ENCODE measurements at places on chromosomes 3 and 15.

DNA sequence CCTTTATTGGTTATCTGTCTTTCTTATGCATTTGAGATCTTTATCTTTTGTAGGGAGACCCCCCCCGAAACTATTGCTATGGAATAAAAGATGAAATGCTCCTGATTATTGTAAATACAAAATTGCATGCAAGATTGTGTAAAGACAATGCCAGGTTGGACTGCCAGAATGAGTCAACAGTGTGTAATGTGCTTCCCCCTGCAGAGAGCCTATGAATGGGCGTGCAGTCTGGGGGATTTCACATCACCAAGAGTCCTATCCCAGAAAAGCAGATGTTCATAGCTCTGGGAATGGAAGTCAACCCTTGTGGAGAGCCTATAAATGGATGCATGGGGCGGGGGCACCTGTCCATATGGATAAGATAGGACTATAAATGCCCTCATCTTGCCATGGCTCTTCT is 584.3 kb downstream of the NSUN3 start:
- DNase-seq = no peak

DNA sequence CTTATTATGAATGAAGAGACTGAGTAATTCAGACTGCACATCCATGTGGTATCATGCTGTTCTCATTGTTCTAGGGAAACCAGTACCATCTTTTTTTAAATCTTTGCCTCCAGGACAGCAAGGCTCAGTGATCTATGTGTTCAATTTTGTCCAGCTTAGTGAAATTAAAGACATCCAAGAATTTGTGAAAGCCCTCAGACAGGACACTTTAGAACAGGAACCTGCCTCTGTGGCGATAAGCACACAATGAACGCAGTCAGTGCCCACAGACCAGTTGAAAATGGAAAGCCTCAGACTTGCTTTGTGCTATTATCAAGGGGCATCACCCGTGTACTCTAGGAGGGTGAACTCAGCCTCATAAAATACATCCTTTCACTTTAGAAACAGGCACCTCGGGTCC is 20.1 kb downstream of the EID1 start:
- DNase-seq = no peak

GRCh38 chr3:12659316-12660015 is 4.5 kb downstream of the RAF1 start:
- DNase-seq = no peak

DNA sequence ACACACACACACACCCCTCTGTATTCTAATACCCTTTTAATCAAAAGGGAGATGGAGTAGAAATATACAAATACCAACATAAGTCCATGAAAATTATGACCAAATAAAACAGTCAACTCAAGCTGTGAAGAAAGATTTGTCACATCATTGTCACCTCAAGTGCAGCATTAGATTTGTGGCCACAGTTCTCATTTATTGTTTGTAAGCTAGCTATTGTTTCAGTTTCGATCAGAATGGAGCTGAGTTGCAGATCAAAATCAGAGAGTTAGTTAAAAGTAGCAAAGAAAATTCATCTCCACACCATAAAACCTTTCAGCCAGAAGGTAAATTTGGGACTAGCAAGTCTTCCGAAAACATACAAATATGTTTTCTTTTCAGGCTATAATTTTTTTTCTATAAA is 267.7 kb upstream of the LMCD1 start:
- DNase-seq = no peak

DNA sequence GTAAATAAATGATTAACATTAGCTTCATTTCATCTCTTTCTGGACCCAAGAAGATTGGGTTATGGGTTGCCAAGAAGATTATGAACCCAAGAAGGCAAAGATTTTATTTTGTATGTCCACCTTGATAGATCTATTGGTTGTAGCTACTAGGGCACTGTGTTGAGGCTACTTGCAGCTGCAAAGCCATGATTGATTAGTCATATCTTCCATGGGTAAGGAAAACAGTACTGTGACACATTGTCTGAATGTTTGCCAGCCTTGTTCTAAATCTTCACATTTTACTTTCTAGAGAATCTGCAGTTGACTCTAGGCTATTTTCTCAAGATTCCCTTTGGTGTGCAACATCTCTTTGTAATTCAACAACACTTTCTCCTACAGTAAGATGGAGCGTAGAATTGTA is 229.2 kb upstream of the KCNH8 start:
- no peak for DNase-seq

- no peak for DNase-seq
Measured at GRCh38 chr3:126678693-126679317, 23.9 kb upstream of the TXNRD3 start.

GRCh38 chr15:80626643-80627120 is 68.4 kb upstream of the ABHD17C start:
- DNase-seq = no peak

- no peak for DNase-seq
Measured at GRCh38 chr3:157390713-157391515, 45.7 kb upstream of the PTX3 start.

GRCh38 chr3:107211608-107212007 is 165.6 kb upstream of the CCDC54 start:
- no peak for DNase-seq

GRCh38 chr3:12507591-12508281 is 23.5 kb downstream of the TSEN2 start:
- no peak for DNase-seq

DNA sequence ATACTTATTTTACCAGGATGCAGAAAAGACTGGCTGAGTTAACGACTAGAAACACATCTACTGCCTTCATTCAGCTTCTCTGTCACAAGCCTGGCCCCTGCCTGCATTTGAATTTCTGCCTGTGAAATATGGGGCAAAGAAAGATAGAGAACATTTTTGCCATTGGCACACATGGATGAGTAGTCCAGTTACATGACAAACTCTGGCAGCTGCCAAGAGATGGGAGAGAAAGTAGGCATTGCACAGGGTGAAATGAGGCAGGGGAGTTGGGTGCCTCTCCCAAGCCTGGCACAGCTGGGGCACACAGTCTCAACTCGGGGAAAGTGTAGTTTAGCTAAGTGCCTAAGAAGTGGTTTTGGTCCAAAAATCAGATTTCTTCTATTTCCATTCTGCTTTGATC is 24.0 kb downstream of the ANXA2 start:
- no peak for DNase-seq

- no peak for DNase-seq
Measured at GRCh38 chr3:29468187-29468586, 187.3 kb downstream of the RBMS3 start.

- DNase-seq = no peak
Measured at GRCh38 chr3:197392961-197393360, 94.5 kb upstream of the DLG1 start.

- no peak for DNase-seq
Measured at GRCh38 chr3:101836652-101837598, 12.4 kb upstream of the NFKBIZ start.

DNA sequence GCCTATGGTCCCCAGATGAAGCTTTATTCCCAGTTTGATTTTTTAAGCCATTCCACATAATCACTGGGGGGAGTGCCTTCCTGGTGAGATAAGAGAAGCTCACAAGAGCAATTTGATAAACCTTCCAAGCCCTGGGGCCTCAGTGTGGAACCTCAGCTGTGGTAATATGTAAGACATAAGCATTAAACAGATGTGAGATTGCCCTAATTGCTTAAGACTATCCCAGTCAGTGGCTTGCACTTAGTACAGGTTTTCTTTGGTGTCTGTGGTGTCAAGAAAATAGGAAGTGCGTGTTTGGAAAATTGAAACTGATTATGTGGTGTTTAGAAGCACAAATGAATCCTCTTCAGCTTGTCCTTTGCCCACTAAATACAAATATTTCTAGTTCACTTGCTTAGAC is 54.3 kb downstream of the LRRN1 start:
- DNase-seq = no peak

- no peak for DNase-seq
Measured at GRCh38 chr15:37789881-37790280, 144.6 kb upstream of the TMCO5A start.

GRCh38 chr3:87674397-87675161 is 384.2 kb downstream of the CGGBP1 start:
- DNase-seq = no peak

GRCh38 chr15:61736790-61737189 is 323.5 kb downstream of the VPS13C start:
- no peak for DNase-seq

- DNase-seq = no peak
Measured at GRCh38 chr3:24185738-24186384, 240.8 kb downstream of the NR1D2 start.

- no peak for DNase-seq
Measured at GRCh38 chr3:15861163-15861562, 63.4 kb upstream of the ANKRD28 start.

DNA sequence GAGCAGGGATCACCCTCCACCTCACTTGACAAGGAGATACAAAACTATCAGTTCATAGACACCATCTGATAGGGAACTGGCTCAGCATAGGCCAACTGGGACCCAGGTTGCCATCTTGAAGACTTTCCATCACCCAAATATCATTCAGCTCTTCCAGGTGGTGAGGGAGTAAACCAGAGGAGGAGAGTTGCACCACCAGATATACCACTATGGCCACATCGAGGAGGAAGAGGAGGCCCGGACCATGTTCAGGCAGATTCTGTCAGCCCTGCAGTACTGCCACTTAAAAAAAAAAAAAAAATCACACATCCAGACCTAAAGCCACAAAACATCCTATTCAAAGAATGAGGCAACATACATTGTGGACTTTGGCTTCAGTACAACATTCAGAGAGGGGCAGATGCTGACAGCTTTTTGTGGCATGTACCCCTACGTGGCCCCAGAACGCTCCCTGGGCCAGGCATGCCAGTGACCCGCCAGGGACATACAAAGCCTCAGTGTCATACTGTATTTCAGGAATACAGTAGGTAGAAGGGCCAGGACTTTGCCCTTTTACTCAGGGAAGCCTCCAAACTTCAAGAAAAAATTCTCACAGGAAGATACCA is 18.4 kb upstream of the EMC3 start:
- no peak for DNase-seq

DNA sequence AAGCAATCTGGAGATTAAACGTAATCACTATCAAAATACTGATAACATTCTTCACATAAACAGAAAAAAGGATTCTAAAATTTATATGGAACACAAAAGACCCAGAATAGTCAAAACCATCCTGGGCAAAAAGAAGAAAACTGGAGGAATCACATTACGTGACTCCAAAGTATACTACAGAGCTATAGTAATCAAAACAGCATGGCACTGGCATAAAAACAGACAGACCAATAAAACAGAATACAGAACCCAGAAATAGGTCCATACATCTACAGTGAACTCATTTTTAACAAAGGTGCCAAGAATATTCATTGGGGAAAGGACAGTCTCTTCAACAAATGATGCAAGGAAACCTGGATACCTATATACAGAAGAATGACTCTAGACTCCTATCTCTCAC is 621.9 kb upstream of the CCDC54 start:
- no peak for DNase-seq

DNA sequence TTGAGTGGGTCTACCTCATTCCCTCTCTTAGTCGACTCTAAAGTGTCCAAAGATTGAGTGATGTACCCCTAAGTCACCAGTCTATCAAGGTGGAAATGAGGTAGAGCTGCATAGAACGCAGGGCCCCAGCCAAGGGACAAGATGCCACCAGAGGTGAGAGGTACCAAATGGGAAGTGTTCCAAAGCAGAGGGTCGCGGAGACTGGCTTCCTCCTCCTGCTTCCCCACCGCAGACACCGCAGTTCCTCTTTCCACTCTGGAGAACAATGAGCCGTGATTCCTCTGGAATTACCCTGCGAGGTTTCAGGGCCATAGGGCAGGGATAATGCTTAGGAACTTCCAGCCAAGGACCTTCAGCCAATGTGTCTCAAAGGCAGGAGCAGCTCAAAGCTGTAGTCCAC is 55.8 kb downstream of the DAPK2 start:
- no peak for DNase-seq

GRCh38 chr3:27093771-27094170 is 275.4 kb downstream of the NEK10 start:
- no peak for DNase-seq

- DNase-seq = no peak
Measured at GRCh38 chr15:98775498-98776230, 127.3 kb downstream of the IGF1R start.

Measured in omental fat pad (tissue), 4 donors.